ENCODE measurements at places on chromosomes 12 and 14.

GRCh38 chr12:42625611-42626010, 36.1 kb upstream of the PRICKLE1 start:
- no peak for DNase-seq

DNA sequence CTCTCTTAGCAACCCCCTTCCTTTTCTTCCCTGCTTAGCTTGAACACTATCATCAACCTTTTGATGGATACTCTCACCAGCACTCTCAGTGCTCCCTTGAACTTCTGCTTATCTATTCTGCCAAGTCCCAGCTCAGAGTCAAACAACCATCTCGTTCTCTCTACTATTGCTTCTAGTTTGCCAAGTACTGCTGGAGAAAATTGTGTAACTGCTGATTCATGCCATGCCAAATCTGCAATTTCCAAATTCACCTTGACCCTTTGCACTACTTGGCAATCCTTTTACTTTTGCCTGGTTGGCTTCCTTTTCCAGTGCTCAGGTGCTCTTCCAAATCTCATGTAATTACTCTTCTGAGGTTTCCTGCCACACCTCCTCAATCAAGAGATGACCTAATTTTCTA, 2.8 kb upstream of the CCDC196 start:
- DNase-seq = no peak

DNA sequence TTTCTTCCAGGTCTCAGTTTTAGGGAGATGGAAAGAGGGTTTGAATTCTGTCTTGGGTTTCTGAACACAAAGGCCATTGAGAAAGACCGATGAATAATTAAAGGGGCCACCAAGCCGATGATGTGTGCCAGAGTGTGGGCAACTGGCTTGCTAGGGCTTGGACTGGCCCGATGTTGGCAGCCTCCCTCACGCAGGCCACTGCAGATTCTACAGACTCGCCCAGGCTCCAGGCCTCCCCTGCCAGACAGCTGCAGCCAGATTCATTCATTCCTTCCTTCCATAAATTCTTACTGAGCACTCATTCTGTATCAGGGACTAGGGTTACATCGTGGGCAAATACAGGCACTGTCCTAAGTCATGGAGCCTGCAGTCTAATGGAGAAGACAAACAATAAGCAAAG, 34.9 kb downstream of the ACTN1 start:
- DNase-seq = no peak

DNA sequence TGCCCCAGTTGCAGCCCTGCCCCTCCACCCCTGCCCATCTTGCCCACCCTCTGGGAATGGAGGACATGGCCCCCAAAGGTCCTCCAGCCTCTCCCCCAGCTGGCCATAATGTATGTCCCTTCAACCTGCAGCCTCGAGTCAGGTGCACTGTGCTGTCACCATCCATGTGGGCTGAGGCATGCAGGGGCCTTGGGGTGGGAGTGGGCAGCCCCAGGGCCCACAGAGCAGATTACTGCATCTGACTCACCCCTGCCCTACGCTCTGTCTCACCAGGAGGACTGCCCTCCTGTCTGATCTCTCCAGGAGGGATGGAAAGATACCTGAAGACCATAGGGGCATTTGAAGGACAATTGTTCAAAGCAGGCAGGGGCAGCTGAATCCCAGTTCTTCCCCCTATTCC, 13.3 kb downstream of the SYNDIG1L start:
- DNase-seq = no peak

DNA sequence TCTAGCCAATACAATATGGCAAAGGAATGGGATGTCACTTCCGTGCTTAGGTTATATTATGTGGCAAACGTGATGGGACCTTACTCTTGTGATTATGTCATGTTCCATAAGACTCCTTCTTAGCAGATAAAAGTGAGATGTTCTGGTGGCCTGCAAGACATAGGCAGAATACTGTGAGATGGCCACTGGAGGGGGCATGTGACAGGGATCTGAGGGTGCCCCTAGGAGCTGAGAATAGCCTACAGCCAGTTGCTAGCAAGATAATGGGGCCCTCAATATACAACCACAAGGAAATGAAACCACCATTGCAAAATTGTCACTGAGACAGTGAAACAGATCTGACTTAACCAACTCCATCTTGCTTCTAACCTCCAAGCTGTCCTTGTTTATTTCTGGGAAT, 151.4 kb upstream of the SSTR1 start:
- no peak for DNase-seq

DNA sequence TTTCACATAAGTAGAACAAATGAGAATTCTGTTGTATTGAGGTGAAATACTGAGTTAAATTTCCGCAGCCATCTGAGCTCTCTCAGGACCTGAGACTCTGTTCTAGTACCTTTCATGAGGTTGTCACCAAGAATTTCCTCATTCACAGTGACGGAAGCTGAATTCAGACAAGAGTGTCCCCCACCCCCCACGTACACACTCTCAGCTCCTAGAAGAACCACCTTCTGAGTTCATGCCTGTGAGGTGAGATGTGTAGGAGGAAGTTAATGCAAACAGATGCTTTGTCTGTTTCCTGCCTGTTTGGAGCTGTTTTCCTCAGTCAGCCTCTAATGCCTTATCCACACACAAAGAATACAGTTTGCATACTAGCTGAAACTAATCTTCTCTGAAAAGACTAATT, 18.2 kb downstream of the BICDL1 start:
- DNase-seq = no peak

DNA sequence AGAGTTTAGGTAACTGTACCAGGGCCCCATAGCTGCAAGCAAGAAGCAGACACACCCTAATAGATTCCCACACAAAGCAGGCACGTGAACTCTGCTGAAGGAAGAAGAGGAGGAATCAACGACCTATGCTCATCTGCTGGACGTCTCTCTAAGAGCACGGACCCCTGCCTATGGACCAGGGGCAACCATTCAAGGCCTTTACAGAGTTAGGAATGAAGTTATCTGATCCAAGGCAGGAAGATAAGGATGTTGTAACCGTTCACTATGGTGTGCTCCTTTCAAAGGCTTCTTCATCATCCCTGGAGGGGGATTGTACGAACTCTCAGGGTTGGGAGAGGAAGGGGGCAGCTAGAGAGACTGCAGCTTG, 141.6 kb upstream of the PARP11 start:
- DNase-seq = no peak

- DNase-seq = no peak
Observed at GRCh38 chr14:24993631-24994030, 56.3 kb downstream of the STXBP6 start.

DNA sequence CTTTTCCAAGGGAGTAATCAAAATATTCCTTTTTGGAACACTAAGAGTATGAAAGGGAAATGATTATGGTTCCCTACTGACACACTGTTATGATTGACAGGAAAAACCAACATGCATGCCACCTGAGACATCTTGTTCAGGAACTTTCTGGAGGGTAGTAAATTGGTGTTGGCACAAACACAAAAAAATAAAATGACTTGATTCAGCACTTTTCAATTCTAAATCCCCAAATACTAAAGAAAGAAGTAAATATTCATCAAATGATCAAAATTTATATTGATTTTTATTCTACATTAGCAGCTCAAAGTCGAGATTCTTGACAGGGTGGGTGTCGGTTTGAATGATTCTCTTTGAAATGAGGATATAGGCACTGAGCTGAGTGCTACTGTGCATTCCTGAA, 271.4 kb upstream of the NPAS3 start:
- no peak for DNase-seq

DNA sequence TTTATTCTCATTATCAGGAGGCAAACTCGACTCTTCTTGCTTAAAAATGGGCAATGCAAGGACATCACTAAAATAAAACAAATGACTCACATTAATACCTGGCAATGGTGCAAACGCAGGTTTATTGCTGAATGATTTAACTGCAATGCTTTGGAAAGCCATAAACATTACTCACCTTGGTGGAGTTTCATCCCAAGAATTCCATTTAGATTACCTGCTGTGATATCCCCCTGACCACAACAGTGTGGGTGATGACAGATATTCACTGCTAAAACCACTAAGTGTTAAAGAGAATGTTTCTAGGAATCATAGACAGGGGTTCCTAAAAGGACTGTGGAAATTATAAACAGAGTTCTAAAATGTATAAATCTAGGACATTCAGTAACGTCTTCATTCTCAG, 35.3 kb upstream of the CSRNP2 start:
- no peak for DNase-seq

GRCh38 chr12:82848845-82849244, 162.1 kb downstream of the TMTC2 start:
- DNase-seq = no peak

DNA sequence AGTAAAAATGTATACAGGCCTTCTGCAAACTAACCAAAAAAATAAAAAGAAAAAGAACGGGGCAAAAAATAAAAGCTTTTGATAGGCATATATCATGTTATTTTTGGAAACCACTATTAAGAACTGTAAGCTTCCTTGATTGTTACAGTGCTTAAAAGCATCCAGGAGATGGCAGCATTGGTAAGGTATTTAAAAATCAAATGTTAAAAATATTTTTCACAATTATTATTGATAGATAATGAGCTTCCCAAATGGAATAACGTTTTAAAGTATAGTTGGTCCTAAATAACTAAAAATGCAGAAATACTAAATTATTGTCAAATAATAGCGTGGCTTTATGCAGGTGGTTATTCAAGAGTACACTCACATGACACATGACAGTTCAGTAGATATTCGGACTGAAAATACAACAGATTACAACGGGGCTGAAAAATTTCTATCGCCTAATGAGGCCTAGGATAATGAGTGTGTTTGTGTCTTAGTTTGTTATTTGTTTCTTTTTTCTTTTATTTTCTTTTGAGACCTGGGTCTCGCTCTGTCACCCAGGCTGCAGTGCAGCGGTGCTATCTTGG, 127.2 kb upstream of the ATF7IP start:
- DNase-seq = no peak

DNA sequence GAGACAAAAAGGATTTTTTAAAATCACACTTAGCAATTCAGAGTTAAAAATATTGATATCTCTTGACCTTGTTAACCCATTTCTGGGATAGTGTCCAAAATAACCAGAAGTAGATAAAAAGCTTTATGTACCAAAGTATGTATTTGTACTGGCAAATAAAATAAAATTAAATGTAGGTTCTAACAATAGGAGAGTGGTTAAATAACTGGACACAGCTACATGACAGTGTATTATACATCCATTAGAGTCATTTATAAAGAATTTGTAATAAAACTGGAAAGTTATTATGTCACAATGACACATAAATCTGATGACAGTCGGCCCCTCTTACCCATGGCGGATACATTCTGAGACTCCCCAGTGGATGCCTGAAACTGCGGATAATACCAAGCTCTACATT, 34.0 kb downstream of the BMAL2 start:
- DNase-seq = no peak

GRCh38 chr14:91749868-91750267, 18.0 kb upstream of the CATSPERB start:
- DNase-seq = no peak

DNA sequence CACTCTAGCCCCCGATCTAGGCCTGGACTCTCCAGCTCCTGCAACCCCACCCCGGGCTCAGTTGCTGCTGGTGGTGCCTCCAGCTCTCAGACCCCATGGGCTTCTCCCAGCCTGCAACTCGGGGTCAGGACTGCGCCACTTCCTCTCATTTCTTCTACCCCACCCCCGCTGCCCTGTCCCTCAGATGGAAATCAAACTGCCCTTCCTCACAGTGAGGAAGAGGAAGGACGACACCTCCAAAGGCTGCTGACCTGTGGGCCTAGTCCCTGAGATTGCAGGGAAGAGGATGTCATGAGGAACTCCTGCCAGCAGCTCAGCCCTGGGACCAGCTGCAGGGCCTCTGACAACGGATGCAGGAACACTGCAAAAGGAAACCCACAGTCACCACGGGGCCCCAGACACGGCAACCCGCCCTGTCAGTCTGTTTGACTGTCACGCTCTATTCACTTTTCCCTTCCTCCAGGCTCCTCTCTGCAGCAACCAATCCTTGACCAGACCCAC, 29.3 kb upstream of the PNMA1 start:
- peak; percentile 59 for DNase-seq

DNA sequence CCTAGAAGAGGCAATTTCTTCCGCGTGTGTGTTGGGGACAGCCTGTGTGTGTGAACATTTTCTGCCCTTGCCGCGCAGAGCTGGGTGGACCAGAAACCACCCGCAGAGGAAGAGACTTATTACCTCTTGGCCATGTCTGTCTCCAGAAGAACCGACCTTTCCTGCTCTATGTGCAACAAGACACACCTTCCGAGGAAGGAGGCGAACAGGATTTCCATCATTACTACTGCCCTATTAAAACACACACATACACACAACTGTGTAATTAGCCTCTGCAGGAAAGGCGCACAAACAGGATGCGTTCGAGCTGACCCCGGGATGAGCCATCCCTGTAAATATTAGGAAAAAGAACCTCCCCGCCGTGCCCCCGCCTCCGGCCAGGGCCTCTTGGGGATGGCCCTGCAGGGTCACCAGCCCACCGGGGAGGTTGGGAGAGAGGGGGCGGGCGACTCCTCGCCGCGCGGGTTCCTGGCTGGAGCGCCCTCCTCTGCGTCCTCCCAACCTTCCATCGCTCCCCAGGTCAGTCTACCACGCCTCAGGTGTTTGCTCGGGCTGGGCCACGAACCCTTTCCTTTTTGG, 484 bp upstream of the PRKCH start:
- DNase-seq = no peak

DNA sequence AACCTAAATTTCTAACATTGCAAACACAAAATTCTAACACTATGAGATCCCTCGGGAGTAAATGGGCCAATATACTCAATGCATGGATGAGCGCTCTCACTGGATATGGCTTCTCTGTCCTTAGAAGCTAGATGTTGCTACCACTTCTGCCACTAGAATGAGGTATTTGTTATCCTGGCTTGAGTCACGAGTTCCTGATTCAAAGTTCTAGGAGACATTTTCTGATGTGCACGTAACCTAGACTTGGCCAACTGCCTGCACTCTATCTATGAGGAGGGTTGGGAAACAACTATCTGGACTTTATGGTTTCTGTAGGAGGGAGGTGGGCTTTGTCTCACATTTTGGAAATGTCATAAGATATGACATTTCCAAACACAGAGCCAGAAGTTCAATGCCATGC, 37.6 kb downstream of the FERMT2 start:
- no peak for DNase-seq

GRCh38 chr12:50234347-50234746, 49.0 kb downstream of the LIMA1 start:
- DNase-seq = no peak

GRCh38 chr12:29103539-29103974, 45.5 kb upstream of the FAR2 start:
- no peak for DNase-seq

- no peak for DNase-seq
Observed at GRCh38 chr12:93777254-93777653, 100.1 kb downstream of the CRADD start.

DNA sequence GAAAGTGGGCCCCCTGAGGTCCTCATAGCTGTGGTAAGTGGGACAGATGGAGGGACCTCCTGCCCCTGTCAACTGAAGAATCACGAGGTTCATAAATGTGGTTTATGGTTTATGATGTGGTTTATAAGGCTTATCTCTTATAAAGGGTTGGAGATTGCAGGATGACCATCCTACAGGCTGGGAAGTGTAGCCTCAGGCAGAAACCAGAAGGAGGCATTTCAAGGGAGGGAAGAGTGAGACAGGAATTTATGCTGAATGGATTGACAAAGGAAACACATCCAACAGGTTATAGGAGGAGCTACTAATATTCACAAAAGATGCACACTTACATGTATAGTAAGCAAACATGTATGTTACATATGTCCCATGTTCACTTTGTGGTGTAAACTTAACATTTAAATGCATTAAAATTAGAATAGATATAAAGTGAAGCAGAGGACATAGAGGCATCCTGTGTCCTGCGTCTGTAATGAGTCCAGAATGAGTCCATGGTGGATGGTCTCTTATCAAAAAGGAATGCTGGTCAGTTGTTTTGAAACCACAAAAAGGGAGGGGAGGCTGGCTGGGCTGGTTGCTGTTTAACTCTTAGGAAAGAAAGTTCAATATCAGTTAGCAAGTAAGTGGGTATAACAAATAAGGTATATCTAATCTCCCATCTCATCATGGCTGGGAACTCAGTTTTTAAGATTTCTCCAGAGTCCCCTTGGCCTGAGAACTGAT, 149.0 kb upstream of the RMST start:
- DNase-seq = no peak
